ENCODE measurements at places on chromosomes 7 and 10.

GRCh38 chr10:4588824-4589223 is 237.2 kb upstream of the AKR1E2 start:
- DNase-seq = no peak

- DNase-seq = no peak
Observed at GRCh38 chr10:58868736-58869435, 307.6 kb upstream of the PHYHIPL start.

DNA sequence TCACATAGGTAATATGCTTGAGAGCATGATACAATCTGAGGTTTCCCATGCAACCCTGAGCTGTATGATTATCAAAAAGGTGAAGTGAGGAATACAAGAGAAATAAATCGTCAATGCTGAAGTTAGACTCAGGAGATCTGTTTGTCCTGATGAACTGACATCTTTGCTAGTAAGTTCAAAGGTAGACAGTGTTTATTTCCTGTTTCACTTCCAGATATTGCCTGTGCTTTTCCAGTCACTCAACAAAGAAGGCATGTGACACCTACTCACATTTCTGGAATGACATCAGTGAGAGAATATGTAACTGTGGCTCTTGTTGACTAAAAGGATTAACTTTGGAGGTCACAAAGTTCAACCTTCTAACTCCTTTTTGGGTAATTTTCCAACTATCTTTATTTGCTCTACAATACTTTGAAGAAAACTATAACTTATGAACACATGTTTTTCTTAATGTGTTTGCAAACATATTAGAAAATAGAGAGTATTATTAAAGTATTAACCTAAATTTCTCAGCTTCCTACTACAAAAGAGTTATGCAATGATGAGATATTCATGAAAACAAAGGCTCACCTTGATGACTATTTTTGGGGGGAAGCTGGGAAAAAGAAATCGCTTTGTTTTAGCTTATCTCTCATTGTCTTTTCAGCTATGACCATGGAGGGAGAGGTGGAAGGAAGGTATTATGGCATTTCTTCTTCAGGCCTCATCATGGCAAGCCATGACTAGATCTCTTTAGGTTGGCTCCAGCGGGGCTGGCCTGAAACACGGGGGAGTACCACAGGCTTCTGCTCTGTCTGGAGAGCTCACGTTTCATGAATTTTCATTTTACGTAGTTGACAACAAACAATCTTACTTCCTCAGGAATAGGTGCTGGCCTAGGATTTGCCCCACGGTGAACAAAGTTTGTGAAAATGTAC is 214.7 kb upstream of the SLC26A5 start:
- DNase-seq = no peak

GRCh38 chr10:71746344-71747037 is 26.8 kb downstream of the VSIR start:
- DNase-seq = no peak

- DNase-seq = no peak
Observed at GRCh38 chr10:6958711-6959110, 378.6 kb upstream of the PRKCQ start.
